ENCODE measurements at places on chromosomes 16 and 17.

- DNase-seq, result no peak
Observed at GRCh38 chr16:72835086-72835485, 212.8 kb downstream of the ZFHX3 start.

- DNase-seq, result no peak
Observed at GRCh38 chr16:22023505-22023904, 15.6 kb downstream of the MOSMO start.

DNA sequence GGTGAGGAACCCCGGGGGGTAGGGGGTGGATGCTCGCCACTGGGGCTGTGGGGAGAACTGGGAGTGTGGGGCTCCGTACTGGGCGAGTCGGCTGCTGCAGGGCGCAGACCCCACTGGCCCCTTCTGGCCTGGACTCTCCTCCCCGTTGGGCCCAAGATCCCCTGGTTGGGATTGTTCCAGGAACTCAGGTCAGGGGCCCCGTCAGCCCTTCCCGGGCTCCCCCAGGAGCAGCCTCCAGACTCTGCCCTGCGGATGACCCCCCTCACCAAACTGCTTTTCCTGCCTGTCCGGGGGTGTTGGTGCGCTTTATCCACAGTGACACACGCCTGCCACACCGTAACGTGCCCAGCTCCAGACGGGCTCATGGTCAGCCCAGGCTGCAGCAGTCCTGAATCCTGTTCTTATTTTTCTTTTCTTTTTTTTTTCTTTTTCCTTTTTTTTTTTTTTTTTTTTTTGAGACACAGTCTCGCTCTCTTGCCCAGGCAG is 21.1 kb downstream of the CENPX start:
- no peak for DNase-seq

DNA sequence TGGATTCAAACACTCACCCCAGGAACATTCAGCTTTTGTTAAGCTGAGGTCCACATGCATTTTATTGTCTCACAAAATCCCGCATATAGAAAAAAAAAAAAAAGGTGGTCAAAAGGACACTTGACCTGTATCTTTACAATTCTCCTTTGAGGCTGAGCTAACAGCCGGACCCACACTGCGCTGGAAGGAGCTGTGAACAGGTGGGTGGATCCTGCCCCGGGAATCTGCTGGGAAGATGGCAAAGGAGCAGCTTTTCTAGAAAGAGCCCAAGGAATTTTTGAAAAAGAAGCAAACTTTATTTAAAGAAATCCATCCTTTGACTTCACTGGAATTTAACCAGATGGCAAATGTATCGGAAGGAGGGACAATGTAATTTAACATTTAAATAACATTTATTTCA is 108.1 kb downstream of the ADCY9 start:
- DNase-seq, result no peak

DNA sequence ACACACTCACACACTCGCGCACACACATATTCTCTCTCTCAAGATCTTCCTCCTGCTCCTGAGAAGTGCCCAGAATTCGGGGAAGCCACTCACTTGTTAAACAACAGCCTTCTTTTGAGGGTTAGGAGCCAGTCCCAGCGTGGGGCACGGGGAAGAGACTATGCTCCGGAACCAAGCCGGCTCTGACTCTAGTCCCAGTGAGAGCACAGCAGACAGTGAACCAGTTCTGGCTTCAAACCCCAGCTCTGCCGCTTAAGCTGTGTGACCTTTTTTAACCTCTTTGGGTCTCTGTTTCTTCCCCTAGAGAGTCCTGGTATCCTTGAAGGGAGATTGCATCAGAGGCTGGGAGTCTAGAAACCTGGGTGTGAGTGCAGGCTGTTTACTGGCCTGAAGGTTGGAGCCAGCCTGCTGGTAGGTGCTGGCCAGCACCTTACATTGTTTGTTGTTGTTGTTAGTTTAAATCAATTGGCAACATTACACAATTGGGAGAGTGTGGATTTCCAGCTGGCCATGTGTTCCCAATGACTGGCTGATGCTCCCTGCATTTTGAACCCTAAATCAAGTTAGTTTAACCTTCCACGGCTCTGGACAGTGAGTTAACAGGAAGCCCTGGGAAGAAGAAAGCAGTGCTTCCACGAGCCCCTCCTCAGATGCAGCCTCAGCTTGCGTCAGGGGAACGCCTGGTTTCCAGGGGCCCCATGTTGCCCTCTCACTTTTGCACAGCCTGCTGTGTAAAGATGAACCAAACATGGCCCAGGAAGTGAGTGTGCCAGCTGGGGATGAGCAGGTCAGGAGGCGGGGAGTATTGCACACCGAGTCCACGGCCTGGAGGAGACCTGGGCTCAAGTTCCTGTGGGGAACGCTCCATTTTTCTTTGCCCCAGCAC is 71.5 kb downstream of the GAS7 start:
- DNase-seq, result no peak

DNA sequence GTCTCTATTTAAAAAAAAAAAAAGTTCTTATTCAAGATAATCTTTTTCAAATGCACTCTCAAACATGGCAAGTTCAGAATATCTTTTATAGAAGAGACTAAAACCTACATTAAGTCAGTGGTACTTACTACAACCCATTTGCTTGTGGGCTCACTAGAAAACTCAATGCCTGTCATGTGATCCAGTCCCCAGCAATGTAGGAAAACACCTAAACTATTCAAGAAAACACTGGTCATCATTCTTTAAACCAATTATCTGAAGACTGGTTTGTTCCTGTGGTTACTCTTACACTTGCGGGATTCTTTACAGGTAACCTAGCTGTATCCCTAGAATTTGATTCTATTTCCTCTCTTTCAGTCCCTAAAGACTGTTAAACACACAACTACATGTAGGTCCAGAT is 19.6 kb downstream of the MED13 start:
- DNase-seq, result no peak

DNA sequence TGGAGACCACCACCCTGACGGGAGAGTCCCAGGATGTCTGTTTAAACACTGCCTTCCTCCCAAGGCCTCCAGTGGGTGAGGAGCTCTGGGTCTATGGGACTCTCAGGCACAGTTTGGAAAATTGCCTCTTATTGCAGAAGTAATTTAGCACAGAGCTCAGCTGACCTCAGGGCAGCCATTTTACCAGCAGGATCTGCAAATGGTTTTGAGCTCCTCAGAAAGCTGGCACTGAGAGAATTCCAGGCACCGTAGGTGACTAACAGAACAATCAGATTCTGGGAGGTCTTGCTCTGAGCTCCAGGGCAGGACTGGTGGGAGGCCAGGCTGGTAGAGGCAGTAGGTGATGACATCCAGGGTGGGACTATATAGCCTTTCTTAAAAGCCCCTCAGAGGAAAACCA is 17.3 kb upstream of the C16orf74 start:
- DNase-seq, result no peak

DNA sequence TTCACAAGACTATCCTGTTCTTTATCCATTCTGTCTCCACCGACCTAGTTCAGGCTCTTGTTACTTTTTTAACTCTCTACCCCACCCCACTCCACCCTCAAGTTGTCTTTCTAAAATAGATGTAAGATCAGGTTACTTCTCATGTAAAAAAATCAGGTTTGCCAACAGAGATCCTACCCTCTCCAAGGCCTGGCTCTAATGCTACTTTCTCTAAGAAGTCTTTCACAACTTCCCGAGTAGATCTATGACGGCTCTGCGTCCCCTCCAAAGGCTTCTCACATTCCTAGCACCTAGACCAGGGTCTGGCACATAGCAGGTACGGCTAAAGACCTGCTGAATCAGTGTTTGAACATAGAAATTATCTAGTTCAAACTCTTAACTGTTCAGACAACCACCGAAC is 14.1 kb upstream of the ITGAE start:
- no peak for DNase-seq

- no peak for DNase-seq
Observed at GRCh38 chr17:78912082-78912481, 9.1 kb upstream of the CEP295NL start.

DNA sequence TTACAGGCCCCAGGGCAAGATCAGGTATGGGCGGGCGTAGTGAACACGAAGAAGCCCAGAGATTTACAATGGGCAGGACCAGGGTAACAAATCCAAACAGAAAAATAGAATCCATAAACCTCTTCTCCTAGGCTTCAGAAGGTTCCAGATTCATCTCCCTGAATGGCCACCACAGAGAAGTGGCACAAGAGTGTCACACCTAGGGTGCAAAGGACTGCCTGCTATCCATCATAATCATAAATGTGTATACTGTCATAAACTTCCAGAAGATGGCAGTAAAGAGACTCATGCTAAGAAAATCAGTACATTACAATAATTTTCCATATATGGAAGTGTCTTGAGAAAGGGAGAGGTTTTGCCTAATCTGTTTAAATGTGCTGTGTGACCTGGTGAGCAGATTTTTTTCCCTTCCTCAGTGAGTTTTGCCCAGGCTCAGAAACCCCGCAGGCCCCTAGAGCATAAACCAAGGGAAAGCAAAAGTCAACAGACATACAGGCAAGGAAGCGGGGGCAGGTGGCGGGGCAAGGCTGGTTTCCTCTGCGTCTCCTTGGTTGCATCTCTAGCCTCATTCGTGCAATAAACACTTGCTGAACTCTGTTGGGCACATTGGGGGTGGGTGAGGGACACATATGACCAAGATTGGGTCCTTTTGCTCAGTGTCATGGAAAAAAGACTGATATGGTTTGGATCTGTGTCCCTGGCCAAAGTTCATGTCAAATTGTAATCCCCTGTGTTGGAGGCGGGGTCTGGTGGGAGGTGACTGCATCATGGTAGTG is 92.0 kb upstream of the CDH5 start:
- DNase-seq, result no peak

DNA sequence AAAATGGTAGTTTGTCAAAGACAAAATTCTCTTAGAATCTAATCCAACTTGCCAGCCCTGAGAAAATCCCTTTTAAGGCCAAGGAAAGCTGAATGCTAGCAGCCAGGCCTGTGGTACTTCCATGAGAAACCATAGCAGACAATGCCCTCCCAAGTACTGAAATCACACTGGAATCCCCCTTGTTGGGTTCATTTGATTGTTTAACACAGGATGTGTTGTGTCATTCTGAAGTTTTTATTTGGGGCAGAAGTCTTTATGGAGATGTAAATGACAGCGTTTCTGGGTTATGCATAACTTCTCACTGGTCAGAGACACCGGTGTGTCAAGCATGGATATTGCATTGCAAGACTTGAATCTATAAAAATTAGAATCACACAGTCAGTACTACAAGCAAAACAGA is 6.0 kb upstream of the ARL2BP start:
- DNase-seq, result no peak

GRCh38 chr17:48471817-48472410 is 41.9 kb upstream of the SKAP1 start:
- DNase-seq, result no peak

DNA sequence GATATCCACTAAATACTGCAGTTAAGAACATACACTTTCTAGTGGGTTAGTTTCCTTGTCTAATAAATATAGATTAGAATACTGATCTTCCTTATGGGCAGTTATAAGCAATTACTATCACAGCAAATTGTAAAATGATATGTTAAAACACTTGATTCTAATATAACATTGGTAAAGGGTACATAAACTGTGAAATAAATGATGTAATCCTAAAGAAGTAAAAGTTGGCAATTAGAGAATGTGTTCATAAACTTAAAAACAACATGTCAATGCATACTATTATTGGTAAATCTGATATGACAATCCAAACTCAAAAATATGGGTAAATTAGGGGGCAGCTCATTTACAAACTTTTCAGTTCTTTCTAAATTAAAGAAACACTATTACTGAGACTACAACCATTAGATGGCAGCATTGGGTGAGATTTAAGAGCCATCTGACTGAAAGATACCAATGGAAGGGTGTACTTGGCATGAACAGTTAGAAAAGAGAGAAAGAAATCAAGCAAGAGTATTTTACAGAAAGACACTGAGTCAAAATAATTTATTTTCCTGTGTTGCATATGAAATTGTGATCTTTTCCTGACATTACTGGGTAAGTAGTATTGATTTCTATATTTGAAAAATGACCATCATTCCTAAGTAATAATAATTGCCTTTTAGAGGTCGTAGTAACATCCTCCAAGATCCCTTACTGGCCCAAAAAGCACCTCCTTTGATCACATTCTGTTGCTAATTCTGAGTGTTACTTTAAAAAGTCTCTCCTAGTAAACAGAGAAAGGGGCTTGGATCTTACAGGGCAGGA is 119.6 kb downstream of the SPAG9 start:
- peak; percentile 15 for DNase-seq

GRCh38 chr17:4970273-4970672 is 2.7 kb upstream of the SPAG7 start:
- no peak for DNase-seq

DNA sequence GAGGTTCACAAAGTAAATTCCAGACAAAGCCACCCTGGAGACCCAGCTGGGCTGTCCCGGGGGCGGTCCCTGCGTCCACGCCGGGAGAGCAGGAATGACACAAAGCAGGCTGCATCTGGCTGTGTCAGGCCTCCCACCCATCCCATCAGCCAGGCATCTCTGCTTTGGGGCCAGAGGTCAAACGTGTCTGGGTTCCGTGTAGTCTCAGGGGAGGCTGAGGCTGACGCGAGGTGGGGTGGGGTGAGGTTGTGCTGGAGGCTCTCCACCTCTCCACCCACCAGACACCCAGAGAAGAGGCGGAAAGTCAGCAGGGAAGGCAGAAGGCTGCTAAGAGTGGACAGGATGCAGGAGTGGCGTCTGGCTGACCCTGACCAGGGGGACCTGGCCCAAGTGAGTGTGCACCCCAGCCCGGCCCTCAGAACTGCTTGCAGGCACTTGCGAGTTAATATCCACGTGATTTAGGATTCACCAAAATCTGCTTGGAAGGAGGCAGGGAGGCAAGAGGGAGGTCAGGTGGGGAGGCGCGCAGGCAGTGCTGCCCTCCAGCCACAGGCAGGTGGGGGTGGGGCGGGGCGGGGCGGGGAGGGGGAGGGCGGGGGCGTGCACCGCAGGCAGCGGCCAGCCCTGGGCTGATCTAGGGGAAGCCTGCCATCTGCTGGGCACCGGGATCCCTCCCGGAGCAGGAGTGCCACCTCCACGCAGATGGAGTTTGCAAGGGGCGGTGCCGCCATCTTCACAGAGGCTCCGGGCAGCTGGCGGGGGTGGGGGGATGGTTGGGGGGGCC is 44.3 kb downstream of the TBC1D16 start:
- peak; percentile 86 for DNase-seq

DNA sequence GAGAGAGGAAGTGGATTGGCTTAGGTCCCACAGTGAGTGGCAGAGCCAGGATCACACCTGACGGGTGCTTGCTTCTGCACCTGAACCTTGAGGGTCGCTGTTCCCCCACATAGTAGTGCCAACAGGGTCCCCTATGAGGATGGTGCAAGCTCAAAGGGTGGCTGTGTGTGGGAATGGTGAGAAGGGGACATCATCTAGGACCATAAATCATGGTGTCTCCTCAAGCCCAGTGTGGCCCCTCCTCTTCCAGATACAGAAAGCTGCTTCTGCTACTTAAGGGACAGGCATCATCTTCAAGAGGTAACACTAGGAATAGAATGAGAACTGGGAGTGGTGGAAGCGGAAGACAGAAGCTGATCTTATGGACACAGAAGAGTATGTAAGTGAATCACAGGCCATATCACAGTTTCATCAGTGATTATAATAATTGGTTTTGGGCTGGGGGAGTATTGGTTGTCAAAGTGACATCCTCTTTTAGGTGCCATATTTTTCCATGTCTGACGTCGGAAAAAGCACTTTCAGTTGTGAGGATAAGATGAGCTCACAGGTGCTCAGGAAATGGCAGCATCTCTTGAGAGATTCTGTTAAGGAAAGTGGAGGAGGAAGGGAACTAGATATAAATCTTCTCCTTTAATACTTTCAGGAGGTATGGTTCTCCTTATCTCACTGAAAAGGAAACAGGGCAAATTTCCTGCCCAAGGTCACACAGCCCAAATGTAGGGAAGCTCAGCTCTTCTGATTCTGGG is 83.2 kb upstream of the HNF1B start:
- DNase-seq, result no peak

- no peak for DNase-seq
Observed at GRCh38 chr17:64040206-64040605, 19.8 kb upstream of the ICAM2 start.

- no peak for DNase-seq
Observed at GRCh38 chr17:27518545-27519521, 62.6 kb downstream of the KSR1 start.
